ENCODE measurements at places on chromosomes 3 and 15.

DNA sequence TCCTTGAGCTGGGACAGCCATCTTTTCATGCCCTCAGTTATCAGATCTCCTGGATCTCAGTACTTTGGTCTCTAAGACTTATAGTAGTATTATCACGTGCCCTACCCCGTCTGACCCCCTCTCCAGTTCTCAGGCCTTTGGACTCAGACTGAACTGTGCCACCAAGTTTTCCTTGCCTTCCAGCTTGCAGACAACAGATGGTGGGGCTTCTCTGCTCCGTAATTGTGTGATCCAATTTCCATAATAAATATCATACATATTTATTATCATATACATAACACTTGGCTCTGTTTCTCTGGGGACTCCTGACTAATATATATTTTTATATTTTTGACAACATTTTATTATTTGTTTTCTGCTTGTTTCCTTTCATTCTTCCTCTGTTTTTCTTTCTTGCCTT, 458.8 kb upstream of the SEMA6D start:
- no peak for DNase-seq

DNA sequence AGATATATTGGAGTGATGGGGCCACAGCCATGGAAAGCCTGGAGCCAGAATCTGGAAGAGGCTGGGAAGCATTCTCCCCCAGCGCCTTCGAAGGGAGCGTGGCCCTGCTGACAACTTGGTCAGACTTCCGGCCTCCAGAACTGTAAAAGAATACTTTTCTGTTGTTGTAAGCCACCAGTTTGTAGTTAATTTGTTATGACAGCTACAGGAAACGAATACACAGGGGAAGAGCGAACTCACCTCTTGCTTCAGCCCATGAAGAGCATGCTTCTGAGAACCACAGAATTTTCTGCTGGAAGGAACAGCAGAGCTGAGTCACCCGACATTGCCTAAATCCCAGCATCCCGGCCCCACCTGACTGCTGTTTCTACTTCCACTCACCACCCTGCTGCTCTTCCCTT, 501.7 kb downstream of the SHQ1 start:
- no peak for DNase-seq

GRCh38 chr15:67134067-67134838, 68.9 kb downstream of the SMAD3 start:
- DNase-seq, result no peak

- DNase-seq, result no peak
These were observed 59.6 kb downstream of the ABTB1 start for GRCh38 chr3:127732303-127732702.

GRCh38 chr3:31926543-31926942, 54.5 kb downstream of the OSBPL10 start:
- DNase-seq, result no peak

- no peak for DNase-seq
These were observed 15.7 kb downstream of the KCNMB2 start for GRCh38 chr3:178551916-178552321.

DNA sequence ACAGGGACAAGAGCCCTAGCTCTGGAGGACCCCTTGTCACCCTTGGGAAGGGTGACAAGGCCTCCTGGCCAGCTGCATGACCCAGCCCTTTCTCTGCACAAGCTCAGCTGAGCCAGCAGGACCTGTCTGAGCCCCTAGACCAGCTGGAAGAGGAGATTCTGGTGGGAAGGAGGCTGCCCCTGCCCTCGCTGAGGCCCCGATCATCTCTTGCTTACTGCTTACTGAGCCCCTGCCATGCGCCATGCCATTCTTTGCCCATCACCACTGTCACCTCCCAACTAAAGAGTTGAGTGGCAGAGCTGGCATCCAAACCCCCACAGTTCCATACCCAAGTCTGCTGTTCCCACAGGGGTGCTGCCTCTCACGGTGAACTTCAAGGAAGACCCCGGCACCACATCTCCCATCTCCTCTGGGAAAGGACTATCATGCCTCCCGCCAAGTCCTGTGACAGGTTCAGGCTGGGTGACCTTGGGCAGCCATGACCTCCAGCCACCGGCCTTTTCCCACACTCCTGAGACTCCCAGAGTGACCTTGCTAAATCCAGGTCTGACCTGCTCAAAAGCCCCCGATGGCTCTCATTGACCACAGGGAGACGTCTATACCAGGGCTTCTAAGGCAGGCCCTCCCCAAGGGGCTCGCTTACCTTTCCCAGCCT, 34.0 kb downstream of the ACSBG1 start:
- no peak for DNase-seq

GRCh38 chr15:68587769-68588385, 9.1 kb downstream of the CORO2B start:
- DNase-seq, result no peak

- DNase-seq, result no peak
These were observed 656.4 kb downstream of the MECOM start for GRCh38 chr3:169007145-169007544.

GRCh38 chr15:35312344-35312743, 227.2 kb upstream of the NANOGP8 start:
- DNase-seq, result no peak

- no peak for DNase-seq
These were observed 139.5 kb downstream of the ADAMTS9 start for GRCh38 chr3:64548200-64548889.

DNA sequence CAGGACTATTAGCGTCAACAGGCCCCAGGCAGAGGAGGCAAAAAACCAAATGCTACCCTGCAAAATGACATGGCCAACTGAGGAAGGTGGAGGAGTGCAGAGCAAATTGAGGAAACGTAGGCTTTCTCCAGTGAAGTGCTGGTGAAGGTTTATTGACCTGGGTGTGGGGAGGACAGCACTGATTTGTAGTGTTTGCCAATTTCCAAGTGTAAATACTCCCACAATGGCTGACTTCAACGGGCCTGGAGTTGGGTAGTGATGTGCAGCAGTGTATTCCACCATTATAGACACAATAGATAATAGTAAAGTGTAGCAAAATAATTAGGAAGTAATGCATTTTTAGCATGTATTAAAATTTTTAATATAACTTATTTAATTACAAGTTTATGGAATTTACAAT, 32.2 kb upstream of the TPM1 start:
- DNase-seq, result no peak

DNA sequence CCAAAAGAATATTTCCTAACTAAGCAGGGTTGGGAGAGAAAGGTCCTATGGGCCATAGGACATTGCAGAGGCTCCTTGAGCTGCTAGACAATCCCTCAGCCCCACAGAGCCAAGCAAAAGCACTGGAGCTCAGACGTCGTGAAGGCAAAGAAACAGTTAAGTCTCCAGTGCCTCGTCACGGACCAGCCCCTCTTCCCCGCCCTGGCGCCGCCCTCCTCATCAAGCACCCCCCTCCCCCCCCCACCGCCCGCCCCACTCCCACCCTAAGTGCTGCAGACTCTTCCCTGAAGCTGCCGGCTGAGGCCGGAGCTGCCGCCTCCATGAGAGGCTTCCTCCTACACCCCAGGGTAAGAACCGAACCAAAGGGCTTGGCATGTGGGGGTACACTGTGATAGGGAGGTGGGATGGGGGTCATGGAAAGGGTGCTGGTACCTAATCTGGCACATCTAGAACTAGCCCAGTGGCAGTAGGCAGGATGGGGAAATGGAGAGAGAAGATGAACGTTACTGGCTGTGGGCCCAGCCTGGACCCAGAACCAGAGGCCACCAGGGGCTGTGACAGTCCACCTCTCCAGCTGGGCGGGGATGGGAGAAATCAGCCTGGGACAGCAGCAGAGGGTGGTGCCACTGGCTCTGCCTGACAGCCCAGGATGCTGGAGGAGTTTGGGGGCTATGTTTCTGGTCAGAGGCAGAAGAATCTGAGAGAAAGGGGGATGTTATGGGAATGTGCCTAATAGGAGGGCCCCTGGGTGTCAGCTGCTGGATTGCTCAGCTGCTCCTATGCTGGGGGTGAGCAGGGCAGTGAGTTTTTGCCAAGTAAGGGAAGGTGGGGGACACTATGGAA, at the start of gene MAP1A:
Gene MAP1A (plus strand): TSS at position 255 of the 843 bp plus-strand sequence. CDS start 3,866 bp downstream, outside the sequence.
- no peak for DNase-seq

- DNase-seq, result no peak
These were observed 273.6 kb downstream of the CNTN4 start for GRCh38 chr3:2372306-2372705.

DNA sequence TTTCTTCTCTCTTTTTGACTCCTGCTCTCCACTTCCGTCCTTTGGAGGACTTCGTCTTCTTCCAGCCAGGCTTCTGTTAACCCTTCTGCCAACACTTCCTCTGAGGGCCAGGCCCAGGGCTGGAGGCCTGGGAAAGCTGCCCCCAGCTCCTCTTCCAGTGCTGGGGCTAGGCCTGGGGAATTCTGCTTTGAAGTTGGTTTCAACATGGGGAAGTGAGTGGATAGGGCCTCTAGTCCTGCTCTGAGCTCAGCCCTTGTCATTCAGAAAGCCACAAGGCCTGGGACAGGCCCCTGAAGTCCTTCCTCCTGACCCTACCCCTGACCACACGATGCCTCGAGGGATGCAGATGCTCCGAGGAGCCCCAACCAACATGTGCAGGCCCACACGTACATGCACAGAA, 53.9 kb upstream of the HERC1 start:
- DNase-seq, result no peak

- DNase-seq, result no peak
These were observed 494.1 kb downstream of the GABRG3 start for GRCh38 chr15:27464941-27465612.

GRCh38 chr3:188471723-188472122, 317.8 kb downstream of the LPP start:
- peak; percentile 56 for DNase-seq

- no peak for DNase-seq
These were observed 528.9 kb downstream of the IGSF11 start for GRCh38 chr3:118505784-118506183.

DNA sequence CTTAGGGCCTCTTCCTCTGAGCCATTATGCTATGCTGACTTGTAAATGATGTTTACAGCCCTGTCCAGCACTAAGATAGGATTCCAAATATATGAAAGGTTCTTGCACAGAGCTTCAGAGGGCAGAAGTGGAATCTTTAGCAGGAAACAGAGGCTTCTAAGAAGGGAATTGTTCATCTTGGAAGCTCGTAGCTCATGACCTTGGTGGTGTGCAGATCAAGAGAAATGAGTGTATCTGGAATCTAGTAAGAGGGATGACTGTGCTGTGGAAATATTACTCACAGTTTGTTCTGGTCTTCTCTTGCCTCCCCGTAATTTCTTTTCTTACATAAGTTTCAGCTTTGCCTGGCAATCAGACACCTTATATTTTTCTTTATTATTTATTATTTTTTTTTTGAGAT, 175.8 kb downstream of the SPATA16 start:
- DNase-seq, result no peak

DNA sequence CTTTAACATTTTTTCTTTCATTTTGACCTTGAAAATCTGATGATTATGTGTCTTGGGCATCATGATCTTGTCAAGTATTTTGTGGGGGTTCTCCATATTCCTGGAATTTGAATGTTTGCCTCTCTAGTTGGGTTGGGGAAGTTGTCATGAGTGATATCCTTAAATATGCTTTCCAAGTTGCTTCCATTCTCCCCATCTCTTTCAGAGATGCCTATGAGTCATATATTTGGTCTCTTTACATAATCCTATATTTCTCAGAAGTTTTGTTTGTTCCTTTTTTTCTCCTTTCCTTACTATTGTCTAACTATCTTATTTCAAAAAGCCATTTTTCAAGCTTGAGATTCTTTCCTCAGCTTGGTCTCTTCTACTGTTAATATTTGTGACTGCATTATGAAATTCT, 69.0 kb upstream of the CCDC80 start:
- no peak for DNase-seq

DNA sequence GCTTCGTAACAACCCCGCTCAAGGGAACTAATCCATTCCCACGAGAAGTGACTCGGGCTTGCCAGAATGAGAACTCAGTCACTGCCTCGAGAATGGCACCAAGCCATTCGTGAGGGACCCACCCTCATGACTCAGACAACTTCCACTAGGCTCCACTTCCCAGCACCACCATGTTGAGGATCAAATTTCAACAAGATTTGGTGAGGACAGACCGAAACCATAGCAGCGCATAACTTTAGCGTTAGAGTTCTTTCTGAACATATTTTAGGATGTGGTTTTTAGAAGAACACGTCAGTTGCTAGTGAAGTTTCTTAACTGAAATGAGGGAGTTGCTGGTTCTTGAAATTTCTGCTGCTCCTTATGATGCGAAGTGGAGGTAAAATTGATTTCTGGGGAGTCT, 13.5 kb downstream of the PTPRG start:
- DNase-seq, result no peak

GRCh38 chr3:114122027-114122709, 56.7 kb downstream of the DRD3 start:
- no peak for DNase-seq

GRCh38 chr15:55868707-55869106, 124.7 kb downstream of the NEDD4 start:
- DNase-seq, result no peak

DNA sequence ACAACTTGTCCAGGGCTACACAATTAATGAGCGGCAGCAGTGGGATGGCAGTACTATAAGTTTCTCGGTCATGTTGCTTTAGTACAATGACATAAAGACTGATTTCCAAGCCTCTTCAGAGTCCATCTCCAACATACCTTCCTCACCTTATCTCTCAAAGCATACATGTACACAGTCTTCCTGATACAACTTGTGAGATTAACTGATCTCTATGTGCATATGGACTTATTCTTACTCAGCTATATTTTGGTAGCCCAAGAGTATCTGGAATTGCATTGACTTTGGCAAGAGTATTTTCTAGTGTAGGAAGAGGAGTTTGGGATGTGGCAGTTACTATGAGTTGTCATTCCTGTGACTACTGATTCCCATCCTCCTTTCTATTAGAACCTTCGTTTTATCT, 575.0 kb downstream of the EDEM1 start:
- DNase-seq, result no peak

DNA sequence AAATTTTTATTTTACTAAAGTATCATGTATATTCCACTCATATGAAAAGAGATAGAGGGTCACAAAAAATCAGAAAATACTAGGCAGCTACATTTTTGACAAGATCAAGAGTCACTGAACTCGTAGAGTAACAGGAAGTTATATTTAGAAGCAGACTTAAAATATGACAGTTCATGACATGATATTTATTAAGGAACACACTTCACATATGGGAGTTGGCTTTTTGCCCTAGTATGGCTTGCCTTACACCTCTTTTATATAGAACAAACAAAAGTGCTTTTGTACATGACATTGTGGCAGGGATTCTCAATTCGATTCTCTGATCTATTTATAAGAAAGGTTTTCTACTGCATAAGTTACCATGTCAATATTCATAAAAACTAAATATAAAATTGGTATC, 80.1 kb upstream of the GBE1 start:
- no peak for DNase-seq

DNA sequence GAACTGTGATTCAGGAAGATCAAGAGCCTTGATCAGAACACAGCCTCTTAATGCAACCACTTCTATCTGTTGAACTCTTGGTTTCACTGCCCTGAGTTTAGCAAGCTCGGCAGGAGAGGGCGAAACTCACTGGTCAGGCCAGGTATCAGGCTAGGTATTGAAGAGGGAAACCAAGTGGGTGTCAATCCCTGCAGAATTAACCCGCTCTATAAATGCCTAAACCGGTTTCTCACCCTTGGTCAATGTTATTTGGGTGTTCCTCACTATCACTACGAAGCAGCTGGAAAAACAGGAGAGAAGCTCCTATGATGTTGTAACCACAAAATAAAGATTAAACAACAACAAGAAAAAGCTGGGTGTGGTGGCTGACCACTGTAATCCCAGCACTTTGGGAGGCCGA, 23.9 kb downstream of the LIPH start:
- no peak for DNase-seq

GRCh38 chr3:153315781-153316180, 153.8 kb downstream of the RAP2B start:
- no peak for DNase-seq
